GM23338 (cell line): ENCODE measurements at places on chromosomes 5 and 9. TPM values are rescaled to one million over a fixed set of nuclear protein-coding genes. Genes with fewer than 3 reads are reported as not detected.

GRCh38 chr5:10654566-10654965 is 90.7 kb downstream of the ANKRD33B start:
- no peak for DNase-seq

DNA sequence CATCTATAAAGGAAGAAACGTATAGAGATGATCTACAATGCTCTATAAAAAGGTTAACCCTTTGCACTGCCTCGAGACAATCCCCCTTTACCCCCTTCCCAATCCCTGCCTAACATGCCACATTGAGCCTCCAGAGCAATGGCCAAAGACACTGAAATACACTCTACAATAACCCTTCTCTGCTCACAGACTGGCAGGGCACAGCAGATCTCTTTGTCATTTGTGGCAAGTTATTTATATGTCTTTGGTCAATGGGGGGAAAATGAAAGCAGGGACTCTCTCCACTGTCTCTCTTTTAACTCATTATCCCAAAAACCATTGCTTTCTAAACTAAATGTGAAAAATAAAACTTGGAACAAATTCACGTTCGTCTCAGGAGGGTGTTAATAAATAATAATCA is 51.7 kb downstream of the PTCH1 start:
- DNase-seq, result no peak

GRCh38 chr5:45847877-45848276 is 151.7 kb upstream of the HCN1 start:
- DNase-seq, result peak; percentile 78

DNA sequence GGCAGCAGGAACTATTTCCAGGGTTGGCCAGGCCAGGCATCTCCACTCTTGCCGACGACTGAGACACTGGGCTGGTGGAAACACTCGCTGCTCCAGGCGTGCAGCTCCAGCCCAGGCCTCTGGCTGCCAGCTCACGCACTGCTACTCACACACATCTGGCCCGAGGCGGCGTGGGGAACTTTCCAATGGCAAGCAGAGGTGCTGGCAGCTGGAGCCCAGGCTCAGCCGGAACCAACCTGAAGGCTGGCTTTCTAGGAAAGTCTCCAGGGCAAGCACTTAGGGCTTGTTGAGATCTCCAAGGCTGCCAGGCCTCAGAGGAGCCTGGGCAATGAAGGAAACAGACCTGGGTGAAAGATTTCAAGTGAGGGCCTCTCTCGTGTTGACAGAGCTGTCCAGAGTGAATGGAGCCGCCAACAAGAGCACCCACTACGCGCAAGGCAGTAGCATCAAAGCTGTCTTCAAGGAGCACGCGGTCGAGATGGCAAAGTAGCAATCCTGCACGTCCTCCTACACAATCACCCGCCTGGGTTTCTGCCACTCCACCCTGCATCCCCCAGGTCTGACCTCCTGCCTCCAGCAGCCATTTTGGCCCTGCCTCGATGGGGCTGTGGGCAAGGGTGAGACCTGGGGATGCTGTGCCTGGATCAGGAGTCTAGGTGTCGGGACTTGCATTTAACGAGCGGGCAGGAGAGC is 14.4 kb downstream of the SH3PXD2B start:
- DNase-seq, result no peak

GRCh38 chr9:952546-952945 is 23.9 kb upstream of the DMRT3 start:
- DNase-seq, result no peak

DNA sequence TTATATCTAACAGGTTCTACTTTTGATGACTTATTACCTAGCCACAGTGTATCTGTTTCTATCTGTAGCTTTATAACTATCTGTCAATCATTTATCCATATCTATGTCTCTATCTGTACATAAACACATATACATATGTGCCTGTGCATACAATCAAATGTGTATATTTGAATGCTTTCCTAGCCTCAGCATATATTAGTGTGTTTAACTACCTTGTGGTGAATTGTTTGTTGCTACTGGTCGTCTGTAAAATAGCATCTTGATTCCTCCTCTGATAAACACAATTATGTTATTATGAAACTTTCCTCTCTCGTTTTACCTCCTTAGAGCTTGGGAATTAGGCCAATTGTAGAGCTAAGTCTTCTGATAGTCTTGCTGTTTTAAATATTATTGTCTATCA is 44.4 kb downstream of the PARP8 start:
- no peak for DNase-seq

DNA sequence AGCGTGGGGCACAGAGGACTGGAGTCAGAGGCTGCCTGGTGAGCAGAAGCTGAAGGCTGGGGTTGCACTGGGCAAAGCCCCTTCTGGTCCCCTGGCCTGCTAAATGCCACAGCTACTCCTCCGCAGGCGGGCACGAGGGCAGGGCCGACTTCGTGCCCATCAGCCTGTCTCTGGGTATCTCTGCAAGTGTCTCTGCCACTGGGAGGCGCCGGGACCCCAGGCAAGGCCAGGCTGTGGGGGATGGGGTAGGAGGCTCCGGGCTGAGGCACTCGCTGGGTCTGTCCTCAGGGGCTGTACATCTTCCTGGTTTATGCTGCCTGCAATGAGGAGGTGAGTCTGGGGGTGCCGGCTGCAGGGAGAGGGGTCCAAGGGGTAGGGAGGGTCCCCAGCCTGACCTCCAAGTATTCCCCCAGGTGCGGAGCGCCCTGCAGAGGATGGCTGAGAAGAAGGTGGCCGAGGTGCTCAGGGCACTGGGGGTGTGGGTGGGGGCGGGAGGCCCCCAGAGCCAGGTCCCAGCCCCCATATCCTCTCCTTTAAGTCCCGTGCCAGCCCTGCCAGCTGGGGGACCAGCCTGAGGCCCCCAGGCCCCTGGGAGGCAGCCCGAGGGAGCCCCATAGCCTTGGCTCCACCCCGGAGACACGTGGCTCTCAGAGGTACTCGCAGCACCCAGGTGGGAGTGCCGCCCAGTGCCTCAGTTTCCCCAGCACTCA is 25.1 kb downstream of the ADGRD2 start:
- DNase-seq, result peak; percentile 57

GRCh38 chr9:77392328-77392727 is 215.0 kb downstream of the VPS13A start:
- no peak for DNase-seq

DNA sequence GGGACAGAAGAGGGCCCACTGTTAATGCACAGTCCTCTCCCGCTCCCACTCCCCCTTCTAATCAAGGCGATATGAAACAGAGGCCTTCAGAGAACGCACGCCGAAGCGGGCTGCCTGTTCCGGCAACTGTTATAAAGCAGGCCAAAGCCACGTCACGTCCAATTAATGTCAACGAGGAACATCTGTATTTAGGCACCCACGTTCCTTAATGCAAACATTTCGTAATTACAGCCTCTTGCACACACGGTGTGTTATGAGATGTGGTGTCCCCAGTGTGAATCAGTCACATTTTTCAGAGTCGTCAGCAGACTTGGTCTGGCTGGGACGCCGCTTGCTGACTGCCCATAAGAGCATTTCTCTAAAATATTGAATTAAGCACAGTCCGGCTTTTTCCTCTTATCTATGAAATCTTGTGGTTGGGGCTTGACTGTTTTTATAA is 339.0 kb downstream of the NSG2 start:
- DNase-seq, result no peak

DNA sequence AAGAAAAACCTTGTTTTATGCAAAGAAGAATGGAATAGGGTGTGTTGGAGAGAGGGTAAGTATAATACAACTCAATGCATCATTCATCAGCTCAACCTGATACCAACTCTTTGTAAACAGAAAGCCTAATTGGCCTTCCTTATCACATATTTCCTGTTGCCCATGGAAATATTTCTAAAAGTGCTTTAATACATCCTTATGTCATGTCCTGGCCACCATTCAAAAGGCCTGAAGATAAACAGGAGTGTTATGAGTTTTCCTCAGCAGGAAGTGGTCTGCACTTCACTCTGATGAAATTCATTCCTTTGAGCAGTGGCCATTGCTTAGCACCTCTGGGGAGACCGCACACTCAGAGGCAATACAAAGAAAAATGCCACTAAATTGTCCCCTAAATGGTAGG is 511.2 kb downstream of the SEMA5A start:
- no peak for DNase-seq

- DNase-seq, result no peak
These were observed 96.9 kb downstream of the PARP8 start for GRCh38 chr5:50763351-50763750.

DNA sequence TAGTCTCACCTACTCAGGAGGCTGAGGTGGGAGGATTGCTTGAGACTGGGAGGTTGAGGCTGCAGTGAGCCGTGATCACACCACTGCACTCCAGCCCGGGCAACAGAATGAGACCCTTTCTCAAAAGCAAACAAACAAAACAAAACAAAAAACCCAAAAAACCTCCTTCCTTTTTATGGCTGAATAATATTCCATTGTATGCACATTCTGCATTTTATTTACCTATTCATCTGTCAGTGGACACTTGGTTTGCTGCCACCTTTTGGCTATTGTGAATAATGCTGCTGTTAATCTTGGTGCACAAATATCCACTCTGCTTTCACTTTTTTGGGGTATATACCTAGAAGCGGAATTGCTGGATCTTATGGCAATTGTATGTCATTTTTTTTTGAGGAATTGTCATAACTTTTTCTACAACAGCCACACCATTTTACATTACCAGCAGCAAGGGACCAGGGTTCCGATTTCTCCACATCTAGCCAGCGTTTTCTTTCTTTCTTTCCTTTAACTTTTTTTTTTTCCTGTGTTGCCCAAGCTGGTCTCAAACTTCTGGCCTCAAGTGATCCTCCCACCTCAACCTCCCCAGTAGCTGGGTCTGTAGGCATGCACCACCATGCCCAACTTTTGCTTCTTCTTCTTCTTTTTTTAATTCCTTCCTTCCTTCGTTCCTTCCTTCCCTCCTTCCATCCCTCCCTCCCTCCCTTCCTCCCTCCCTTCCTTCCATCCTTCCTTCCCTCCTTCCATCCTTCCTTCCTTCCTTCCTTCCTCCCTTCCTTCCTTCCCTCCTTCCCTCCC is 30.6 kb downstream of the NKX2-5 start:
- peak; percentile 40 for DNase-seq

DNA sequence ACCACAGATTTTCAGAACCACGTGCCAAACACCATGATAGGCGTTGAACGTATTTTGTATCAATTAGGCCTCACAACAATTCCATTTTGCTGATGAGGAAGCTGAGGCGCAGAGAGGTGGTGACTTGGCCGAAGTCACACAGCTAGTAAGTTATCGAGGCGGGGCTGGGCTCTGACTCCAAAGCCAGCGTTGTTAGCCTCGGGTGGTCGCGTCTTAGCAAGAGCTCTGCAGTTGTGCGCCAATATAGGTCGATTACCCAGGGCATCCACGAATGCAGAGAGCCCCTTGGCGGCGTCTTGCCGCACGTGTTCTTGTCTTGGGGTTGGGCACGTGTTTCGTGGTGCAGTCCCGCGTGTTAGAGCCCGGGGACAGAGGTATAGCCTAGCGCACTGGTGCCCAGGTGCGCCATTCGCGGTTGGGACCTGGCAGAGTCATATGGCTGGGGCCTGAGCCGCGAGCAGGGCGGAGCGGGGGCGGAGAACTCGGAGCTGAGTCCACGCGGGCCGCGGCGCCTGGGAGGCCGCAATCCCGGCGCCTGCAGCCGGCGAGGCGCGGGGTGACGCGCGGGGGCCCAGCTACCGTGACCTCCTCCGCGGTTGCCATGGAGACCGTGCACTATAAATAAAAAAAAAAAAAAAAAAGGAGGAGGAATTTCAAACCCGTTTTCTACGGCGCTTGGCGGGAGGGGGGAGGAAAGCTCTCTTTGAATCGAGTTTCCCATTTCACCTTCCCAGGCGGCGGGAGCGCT is 62.3 kb downstream of the CXXC5 start:
- peak; percentile 93 for DNase-seq

DNA sequence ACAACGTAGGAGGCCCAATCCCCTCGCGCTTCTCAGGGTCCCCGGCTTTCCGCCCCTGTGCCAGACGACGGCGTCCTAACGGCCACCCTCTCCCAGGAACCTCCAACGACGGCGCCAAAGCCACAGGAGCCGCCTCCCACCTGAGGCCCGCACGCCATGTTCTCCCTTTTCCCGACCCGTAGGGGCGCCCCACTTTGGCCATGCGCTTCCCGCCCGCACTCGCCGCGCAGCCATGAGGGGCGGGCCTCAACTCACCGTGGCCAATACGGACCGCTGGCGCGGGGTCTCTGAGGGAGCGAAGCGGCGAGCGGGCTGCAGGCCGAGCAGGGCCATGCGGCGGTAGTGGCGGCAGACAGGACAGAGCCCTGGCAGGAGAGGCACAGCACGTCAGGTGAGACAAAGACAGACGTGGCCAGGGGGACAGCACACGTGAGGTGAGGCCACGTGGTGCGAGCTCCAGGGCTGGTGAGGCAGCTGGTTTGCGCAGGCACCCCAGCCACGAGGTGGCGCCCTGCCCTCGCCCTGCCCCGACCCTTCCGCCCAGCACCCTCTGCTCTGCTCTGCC is 1005.5 kb upstream of the PTPRD start:
- peak; percentile 11 for DNase-seq

- no peak for DNase-seq
These were observed 59.0 kb upstream of the ZBTB43 start for GRCh38 chr9:126745574-126746411.

GRCh38 chr5:73312146-73312871 is 136.3 kb downstream of the FOXD1 start:
- peak; percentile 62 for DNase-seq

DNA sequence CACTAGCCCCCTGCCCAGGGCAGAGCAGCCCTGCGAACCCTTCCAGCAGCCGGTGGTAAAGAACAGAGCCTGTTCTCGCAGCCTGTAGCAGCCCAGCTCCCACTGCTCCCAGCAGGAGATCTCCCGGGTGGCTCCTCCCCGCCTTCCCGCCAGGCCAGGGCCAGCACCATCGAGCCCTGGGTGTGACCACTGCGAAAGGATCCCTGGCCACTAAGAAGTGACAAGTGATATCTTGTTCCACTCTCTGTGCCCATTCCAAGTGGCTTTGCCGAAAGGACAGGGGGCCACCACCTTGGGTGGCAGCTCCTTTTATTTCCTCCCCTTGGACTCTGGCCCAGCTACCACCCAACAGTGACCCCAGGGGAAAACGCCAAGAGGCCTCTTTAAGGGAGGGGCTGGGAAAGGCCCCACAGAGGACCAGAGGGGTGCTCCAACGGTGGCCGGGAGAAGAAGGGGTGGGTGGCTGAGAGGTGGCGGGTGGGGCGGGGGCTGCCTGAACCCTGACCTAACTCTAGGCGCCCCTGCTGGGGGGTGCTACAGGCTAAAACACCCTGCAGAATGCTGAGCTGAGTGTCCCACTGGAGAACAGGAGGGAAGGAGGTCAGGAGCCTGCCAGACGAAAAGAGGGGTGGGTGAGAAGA is 1.6 kb downstream of the NACC2 start:
- DNase-seq, result no peak

The SFXN1 gene
- total RNA-seq, result 97.7 and 121 TPM in 2 replicates

The IL5 gene
- total RNA-seq, result not detected in 2 replicates

The TMED9 gene
- total RNA-seq, result 130 and 142 TPM in 2 replicates

The CMYA5 gene
- 0.49 and 1.2 TPM in 2 replicates for total RNA-seq

The SPAG8 gene
- total RNA-seq, result 0.45 TPM in 1 of 2 replicates, not detected in the other

The NR2F1 gene
- total RNA-seq, result not detected in 2 replicates

The C1QTNF2 gene
- 0.27 and 0.56 TPM in 2 replicates for total RNA-seq

The NSG2 gene
- total RNA-seq, result not detected in 2 replicates

The CAST gene
- total RNA-seq, result 26.4 and 37.9 TPM in 2 replicates

The SLC24A2 gene
- total RNA-seq, result 7.1 and 7.3 TPM in 2 replicates

The CANX gene
- total RNA-seq, result 440 and 530 TPM in 2 replicates
